ENCODE measurements at places on chromosomes 1 and 21.

DNA sequence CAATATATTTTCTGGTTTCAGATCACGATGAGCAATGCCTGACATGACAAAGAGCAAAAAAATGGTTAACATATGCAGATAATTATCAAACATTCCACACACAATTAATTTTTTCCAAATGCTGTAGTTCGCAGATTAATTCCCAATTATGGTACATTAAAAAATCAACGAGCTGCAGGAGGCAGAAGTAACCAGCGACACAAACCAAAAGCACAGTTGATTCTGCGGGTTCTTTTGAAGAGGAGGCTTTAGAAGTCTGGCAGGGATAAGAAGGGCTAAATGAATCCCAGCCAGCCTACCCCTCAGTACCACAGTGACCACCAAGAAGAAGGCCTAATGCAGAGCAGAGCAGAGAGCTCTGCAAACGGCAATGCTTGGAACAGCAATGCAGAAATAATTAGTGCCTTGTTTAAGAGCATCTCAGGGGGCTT, 17.0 kb upstream of the KNCN start:
- no peak for DNase-seq

- no peak for DNase-seq
Observed at GRCh38 chr1:98516306-98516705, 145.2 kb upstream of the SNX7 start.

- no peak for DNase-seq
Observed at GRCh38 chr1:160346463-160346862, 3.3 kb downstream of the NCSTN start.

- DNase-seq, result no peak
Observed at GRCh38 chr1:2137257-2138121, 57.1 kb downstream of the FAAP20 start.

DNA sequence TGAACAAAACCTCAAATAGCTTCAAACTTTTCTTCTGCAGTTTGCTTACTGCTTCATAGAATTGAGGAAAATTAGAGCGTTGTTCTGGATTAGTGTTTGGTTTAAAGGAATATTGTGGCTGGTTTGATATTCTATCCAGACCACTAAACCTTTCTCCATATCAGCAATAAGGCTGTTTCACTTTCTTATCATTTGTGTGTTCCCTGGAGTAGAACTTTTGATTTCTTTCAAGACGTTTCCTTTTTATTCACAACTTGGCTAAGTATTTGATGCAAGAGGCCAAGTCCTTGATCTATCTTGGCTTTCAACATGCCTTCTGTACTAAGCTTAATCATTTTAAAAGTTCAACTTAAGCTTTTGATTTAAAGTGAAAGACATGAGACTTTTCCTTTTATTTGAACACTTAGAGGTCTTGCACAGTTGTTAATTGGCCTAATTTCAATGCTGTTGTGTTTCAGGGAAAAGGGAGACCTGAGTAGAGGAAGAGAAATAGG, 359.1 kb downstream of the S1PR1 start:
- no peak for DNase-seq

DNA sequence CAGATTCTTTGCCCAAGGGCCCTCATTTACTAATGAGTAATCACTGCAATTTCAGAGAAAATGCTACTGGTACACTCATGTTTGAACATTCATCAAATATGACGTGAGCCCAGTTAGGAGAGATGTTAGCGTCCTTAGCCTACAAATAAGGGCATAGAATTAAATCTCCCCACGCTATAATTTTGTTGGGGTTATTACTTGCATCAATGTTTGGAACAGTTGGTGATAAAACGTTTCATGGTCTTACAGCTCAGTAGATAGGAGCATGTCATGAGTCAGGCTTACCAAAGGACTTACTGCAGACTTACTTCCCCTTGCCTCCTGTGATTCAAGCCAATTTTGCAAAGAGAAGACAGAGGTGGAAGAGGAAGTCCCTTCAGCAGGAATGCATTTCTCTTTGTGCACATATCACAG, 304.0 kb downstream of the KIF26B start:
- DNase-seq, result peak; percentile 35

- DNase-seq, result no peak
Observed at GRCh38 chr21:44911384-44912157, 9.1 kb downstream of the ITGB2 start.

- no peak for DNase-seq
Observed at GRCh38 chr1:112506306-112506705, 2.5 kb upstream of the WNT2B start.

DNA sequence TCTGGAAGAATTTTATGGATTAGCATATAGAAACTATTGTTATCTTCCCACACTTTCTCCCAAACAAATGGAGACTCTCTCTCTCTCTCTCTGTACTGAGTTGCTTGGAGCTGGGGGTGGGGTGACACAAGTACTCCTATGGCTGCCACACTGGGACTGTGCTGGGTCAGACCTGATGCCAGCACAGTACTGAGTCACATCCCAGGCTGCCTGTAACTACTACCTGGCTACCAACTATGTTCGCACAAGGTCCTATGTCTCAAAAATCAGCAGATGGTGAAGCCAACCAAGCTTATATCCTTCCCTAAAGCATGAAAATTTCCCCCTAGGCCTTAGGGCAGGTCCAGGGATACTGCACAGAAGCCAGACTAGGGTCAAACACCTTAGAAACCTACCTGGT, 66.6 kb downstream of the FAF1 start:
- DNase-seq, result no peak

- no peak for DNase-seq
Observed at GRCh38 chr1:205842229-205842628, 7.7 kb downstream of the PM20D1 start.

GRCh38 chr1:22775478-22775877, 64.8 kb downstream of the EPHB2 start:
- no peak for DNase-seq

- no peak for DNase-seq
Observed at GRCh38 chr1:42379794-42380585, 602 bp upstream of the RIMKLA start.

DNA sequence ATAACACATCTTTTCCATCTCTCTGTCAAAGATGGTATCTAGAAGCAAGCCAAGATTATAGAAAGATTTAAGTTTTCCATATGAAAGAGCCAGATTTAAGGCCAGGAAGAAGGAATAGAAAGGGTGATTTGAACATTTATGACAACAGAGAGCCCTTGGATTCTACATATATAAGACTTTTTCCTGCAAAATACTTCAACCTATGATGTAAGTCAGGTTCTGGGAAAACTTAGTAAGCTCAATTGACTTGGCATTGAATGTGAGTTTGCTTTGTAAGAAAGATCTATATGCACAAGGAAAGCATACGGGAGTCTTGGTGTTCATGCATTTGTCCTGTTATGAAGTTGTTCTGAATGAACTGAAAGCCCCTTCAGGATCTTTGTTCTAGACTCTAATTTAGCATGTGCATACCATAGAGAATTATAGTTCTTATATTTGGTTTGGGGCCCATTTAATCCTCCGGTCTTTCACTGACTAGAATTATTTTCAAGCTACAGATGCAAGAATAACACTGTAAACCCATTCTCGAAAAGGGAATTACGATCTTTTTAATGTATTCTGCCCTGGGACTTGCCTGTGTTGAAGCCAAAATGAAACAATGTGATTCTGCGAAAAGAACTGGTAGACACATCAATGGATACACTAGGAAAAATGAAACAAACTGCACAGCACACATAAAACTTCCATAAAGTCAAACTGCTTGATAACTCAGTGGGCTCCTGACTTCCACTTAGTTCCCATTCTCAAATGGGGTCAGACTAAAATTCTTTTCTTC, 152.8 kb downstream of the DISP1 start:
- no peak for DNase-seq

DNA sequence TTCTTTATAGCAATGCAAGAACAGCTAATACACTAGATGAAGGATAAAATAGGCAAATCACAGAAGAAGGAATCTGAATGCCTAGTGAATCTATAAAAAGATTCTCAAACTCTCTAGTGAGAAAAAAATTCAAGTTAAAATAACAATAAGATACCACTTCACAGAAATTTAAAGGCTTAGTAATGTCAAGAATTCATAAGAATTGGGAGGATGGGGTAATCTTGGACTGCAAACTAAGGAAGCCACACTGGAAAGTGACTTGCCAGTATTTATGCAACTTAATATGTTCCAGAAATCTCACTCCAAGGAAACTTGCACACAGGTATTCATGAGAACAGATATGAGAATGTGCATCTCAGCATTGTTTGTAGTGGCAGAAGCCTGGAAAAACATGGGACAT, 38.9 kb upstream of the PRRC2C start:
- DNase-seq, result no peak

- no peak for DNase-seq
Observed at GRCh38 chr1:226344441-226345259, 35.7 kb upstream of the LIN9 start.

DNA sequence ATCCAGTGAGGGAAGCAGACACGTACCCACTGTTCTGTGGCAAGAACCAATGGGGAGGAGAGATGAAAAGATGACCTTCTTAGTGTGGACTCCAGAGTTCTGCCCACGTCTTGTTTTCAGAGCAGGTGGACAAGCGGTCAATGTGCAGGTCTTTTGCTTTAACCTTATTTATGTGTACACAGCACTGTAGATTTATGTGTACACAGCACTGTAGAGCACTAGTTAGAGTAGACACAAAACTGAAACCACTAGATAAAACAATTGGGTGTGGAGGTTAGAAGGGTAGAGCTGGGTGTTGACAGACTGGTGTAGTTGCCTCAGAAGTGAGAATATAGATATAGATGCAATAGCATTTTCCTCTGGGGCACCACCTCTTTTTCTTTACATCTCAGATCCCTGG, 150.0 kb downstream of the MAGI3 start:
- DNase-seq, result no peak

DNA sequence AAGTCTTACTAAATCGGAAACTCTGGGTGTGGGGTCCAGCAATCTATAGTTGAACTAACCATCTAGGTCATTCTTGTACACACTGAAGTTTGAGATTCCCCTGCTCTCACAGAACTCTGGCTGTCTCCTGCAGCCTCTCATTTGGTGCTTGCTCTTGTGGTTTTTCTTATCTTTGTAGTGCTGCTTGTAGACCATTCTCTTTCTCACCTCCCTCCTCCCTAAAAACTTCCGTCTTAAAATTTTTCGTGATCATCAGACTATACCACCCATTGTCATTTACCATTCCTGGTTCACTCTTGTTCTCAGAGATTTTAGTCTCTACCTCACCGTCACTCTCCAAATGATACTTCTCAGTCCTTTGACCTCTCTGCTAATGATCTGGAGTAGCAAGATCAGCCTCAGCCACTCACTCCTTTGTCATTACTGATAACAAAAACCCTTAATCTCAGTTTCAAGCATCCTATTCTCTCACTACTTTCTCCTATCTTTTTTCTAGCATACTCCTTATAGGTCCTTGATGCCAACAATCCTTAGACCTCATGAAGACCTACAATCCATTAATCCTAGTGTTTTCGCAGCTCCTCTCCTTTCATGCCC, 13.0 kb upstream of the EPHX4 start:
- DNase-seq, result no peak

GRCh38 chr1:153578490-153578889, 12.8 kb upstream of the S100A2 start:
- DNase-seq, result no peak

DNA sequence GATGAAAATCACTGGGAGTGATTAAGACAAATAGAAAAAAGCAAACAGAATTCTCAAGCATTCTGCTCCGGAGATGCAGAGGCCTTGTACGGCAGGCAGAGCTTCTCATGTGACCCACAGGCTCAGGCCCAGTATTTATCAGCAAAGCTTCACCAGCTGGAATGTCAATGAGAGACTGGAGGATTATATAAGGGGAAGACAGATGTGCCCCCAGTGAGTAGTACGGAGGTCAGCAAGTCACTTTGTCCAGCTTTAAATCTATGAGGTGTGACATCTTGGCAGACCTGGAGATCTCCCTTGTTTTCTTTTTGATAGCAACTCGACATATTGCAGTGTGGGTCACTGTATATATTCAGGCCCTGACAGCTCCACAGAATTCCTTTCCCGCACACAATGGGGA, 106.8 kb downstream of the HHIPL2 start:
- DNase-seq, result no peak

GRCh38 chr1:200391747-200392146, 18.1 kb downstream of the ZNF281 start:
- DNase-seq, result no peak

- DNase-seq, result no peak
Observed at GRCh38 chr1:202416641-202417040, 68.1 kb downstream of the PPP1R12B start.

DNA sequence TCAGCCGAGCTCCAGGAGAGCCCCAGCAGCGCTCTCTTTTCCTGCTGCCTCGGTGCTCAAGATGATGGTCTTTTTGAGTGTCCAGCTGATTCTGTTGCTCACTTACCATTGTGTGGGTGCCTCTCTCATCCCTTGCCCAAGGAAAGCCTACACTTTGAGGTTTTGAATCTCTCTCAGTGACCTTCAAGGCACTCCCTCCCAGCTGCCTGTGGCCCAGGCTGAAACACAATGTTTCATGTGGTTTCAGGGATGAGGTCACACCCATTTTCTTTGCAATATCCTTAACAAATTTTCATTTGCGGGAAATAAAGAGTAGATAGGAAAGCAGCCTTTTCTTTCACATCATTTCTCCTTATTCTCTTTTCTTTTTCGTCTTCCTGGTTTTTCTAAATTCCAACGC, 12.6 kb upstream of the MRPS14 start:
- DNase-seq, result no peak

DNA sequence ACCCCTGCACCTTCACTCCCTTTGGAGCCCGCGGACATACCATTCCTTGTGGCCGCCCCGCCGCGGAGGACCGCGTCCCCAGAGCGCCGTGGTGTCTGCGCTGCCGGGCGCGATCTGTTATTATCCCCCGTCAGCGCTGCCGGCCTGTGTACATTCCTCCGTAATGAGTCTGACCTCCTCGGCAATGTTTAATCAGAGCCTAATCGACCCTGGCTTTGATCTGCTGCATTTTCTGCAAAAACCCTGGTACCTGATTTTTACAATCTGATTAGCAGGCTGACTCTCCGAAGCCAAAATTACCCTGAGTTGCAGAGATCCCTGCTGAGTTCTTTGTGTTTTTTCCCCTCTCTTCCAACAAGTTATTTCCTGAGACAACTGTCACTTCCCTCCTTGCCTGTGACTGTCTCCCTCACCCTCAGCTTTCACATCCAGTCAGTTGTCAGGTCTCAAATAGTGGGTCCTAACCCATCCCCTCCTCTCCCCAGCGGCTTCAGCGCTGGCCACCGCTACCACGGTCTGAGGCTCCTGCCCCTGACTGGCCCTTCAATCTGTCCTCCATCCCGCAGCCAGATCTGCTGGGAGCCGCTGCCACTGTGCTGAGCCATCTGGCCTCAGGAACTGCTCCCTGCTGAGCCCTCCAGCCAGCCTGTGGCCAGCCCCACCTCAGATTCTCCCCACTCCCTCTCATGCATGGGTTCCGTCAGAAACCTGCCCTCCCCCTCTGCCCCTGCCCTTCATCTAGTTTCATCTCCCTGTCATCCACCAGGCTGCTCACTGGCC, 53.5 kb downstream of the GLIS1 start:
- DNase-seq, result no peak

GRCh38 chr1:214524824-214525223, 26.6 kb downstream of the PTPN14 start:
- no peak for DNase-seq
